ENCODE measurements at places on chromosomes 11 and 22.

GRCh38 chr11:74220376-74220775, 49.3 kb downstream of the PPME1 start:
- DNase-seq: no peak

- no peak for DNase-seq
Observed at GRCh38 chr11:70660059-70660888, 261.9 kb downstream of the CTTN start.

DNA sequence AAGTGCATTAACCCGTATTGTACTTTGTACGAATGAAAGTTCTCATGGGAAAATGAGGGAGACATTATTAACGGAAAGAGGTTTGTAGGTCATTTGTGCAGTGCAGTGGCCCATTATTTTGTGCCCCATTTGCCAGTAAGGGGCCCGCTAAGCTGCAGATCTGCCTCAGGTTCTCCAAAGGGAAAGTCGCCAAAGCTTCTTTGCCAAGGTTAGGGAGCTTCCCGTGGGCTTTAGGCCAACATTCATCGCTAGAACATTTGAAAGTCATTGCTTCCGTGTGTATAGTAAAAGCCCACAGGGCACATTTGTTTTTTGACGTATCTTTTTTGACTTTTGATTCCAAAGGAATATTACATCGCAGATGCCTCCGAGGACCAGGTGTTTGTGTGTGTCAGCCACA, 61.0 kb upstream of the SORL1-AS1 start:
- DNase-seq: no peak

GRCh38 chr11:11701070-11701469, 79.3 kb upstream of the GALNT18 start:
- peak; percentile 49 for DNase-seq

DNA sequence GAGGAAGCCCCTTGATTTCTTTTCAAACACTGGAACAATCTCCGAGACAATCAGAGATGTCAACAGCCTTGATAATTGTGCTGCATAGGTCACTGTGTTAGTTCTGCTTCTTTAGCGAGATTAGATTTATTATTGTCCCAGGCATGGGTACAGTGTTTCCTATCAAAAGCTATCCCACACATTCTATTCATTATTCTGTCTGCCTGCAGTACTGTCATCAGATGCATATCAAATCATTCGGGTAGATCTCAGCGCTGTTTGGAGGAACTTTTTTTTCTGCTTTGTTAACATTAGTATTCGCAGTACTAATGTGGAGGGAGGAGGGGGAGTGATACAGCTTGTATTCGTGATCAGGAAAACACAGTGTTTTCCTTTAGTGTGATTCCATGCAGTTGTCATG, 208.0 kb downstream of the C11orf91 start:
- DNase-seq: no peak

GRCh38 chr22:22553735-22554586, 5.1 kb downstream of the PRAME start:
- DNase-seq: no peak

- DNase-seq: no peak
Observed at GRCh38 chr11:65489035-65489705, 9.7 kb upstream of the MALAT1 start.

- DNase-seq: no peak
Observed at GRCh38 chr22:48456449-48456848, 1371.2 kb downstream of the BRD1 start.

DNA sequence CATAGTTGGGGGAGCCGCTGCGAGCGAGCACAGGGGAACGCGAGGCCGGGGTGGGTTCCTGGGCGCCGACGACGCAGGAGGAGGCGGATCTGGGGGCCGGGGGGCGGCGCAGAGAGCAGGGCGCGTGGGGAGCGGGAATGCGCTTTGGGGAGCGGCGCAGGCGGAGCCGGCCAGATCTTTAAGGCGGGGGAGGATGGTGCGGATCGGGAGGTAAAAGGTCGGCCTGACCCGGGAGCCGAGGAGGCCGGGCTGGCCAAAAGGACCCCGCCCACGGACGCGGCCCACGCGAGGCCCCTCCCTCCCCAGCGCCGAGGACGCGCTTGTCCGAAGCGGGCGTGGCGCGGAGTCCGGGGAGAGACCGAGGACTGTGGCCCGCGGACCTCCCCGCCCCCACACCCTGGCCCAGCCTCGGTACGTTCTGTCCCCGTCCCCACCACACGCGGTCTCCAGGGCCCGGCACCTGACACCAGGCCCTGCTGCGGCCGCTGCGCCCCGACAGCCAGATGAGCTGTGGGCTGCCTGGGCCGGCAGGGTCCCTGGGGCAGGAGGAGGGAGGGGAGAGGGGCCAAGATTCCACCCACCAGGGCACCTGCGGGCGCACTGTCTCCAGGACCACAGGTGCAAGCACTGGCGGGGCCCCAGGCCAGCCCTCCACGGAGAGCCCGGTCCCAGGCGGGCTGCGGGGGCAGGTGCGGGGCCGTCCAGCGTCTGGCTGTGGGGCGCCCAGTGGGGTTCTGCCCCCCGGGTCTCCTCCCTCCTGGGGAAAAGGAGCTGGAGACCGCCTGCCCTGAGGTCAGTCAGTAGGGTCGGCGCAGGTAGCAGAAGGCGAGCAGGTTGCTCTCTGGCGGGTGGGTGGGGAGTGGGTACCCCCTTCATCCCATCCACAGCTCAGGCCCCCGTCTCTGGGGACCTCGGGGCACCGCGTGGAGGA, 10.9 kb downstream of the PIM3 start:
- DNase-seq: peak; percentile 65

DNA sequence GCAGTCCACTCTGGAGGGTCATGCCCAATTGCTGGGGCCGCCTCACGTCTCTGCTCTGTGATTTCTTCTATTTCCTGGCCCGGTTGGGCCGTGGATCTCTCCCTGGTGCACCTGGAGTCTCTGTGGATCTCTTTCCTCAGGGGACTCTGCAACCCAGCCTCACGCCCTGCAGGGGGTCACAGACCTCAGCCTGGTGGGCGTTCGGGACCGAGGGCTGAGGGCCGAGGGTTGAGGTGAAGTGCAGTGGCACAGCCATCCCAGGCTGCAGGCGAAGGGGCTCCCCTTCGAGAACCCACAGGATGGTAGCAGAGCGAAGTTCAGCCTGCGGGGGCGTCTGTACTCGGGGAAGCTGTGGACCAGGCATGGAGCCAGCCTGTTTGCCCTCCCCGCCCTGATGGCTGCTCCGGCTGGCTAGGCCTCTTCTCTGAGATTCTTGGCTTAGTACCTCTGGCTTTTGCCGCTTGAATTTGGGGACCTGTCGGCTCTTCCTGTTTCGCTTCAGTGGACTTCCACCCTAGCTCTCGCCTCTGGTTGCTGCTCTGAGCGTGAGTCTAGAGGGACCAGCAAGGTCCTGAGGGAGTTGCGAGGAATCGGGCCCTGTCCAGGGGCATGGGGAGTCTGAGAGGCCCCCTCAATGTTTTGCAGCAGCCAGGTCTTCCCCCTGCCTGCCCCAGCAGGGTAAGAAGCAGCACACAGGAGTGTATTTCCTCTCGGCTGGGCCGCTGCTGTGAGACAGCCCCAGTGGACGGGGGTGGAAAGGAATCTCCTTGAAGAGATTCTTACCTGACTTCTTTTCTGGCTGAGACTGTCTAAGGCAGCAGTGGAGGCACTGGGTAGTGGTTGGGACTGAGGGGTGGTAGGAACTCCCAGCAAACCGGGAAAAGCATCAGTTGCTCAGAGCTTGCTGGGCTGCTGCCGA, 140.8 kb downstream of the TBC1D22A start:
- DNase-seq: no peak

DNA sequence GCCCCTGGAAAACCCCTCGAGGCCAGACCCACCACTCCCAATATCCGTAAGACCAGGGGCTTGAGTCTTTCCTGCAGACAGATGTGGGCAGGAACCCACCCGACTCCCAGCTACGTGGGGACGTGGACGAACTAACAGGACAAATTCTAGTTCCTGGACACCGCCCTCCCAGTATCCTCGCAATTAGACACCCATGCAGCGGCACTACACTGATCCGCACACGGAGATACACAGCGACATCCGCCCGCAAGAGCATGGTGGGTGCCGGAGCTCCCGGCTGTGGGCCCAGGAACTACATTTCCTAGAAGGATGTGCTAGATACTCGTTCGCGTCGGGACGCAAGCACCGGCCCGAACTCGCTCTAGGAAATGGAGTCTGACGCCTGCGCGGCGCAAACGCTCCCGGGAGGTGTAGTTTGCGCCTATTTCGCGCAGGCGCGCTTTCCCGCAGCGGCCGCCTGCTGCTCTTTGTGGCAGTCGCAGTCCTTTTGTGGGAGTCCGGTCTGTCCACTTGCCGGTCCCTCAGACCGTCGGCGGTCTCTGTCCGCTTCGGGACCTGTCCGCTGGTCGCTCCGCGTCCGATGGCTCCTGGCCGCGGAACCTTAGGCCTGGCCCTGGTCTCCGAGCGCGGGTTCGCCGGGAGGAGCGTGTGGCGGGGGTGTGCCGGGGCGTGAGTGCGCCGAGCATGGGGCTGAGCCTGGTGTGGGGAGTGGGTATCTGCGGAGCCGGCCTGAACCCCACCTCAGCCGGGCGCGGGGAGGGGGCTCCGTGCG, at the start of gene ZNF74:
Gene ZNF74 (plus strand): TSS at position 447 of the 772 bp plus-strand sequence. CDS start 478 bp downstream, outside the sequence.
- DNase-seq: peak; percentile 93

GRCh38 chr11:130781931-130782330, 134.3 kb downstream of the SNX19 start:
- peak; percentile 85 for DNase-seq

DNA sequence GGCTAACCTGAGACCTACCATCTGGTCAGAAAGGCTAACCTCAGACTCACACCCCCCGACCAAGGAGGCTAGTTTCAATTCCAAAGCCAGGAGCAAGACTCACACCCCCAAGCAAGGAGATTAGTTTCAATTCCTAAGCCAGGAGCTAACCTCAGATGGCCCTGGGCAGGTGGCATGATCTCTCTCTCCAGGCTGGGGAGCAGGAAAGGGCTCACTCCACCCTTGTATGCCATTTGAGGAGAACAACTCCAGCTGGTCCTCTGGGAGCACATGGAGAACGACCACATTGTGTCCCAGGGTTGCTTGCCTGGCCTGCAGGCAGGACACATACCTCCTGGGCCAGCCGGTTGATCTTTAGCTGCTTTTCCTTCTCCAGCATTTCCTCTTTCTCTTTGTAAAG, 32.6 kb downstream of the USH1C start:
- no peak for DNase-seq

DNA sequence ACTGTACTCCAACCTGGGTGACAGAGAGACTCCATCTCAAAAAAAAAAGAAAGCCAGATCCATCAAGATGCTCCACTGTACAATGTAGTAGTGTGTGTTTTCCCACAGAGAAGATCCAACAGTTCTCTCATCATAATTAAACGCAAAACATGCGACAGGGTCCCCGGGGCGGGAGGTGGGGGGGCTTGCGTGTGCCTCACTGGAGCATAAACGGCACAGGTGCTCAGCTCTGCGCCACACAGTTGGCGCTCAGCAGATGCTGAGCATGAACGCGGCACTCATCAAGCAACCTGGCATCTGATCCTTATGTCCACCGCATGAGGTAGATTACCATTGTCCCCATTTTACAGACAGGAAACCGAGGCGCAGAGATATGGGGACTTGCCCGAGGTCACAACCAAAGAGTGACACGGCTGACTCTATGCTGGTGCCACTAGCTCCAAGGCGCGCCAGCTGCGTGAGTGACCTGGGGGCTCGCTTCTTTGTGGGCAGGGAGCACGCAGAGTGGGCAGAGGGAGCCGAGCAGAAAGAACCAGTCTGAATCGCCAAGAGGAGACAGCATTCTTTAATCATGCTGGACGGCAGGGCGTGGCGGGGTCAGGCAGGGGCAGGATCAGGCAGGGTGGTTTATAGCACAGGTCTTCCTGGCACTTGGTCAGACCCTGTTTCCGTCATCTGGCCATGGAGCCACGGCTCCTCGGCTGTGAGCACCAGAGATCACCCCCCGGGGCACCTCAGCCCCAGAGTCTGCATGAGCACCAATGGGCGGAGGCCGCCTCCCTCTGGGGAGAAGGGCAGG, 8.2 kb downstream of the C1QTNF6 start:
- no peak for DNase-seq

DNA sequence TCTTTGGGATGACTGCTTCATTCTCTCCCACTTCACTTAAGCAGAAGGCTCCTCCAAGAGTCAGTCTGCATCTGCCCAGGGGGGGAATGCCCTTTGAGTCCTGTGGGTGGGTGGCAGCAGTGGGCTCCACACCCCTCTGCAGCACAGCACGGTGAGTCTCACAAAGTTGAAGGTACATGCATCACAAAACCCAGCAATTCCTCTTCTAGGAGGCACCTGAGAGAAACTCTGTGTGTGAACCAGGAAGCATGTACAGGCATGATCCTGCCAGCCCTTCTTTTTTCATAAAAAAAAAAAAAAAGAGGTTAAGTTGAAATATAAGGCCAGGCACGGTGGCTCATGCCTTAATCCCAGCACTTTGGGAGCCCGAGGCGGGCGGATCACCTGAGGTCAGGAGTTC, 87.2 kb downstream of the MYO18B start:
- DNase-seq: no peak

- DNase-seq: no peak
Observed at GRCh38 chr22:48053486-48053885, 1291.0 kb downstream of the TBC1D22A start.

- no peak for DNase-seq
Observed at GRCh38 chr11:117924631-117925170, 4.5 kb downstream of the TMPRSS13 start.

DNA sequence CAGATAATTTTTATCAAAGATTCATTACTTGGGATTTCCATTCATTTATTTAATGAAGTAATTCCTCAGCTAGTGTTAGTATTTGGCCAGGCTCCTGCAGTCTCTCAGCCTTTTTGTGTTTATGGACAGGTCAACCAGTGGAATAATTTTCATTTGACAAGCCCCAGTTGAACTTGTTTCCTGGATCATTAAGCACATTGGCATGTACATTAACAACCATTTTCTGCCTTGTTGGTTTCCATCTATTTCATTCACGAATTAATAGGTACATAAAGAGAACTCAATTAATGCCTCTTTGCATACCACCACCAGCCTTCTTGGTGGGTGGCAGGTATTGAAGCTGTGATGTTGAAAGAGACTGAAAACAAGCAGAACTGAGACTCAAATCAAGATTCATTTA, 745.2 kb downstream of the KCNA4 start:
- DNase-seq: no peak

DNA sequence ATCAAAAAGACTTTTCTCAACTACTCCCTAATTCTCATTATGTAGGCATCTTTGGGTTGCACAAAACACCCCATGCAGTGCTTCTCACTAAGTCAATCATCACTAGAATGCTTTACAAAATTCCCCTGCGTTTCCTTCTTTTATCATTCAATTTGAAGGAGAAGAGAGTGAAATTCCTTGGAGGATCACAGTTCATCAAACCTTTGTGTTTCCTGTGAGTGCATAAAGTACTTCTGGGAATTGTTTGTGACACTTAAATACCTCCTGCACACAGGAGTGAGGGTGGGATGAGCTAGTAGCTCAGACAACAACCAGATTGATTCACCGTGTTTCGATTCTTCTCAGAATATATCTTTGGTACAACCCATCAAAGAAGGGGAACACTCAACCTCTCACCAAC, 3.7 kb upstream of the OR5AR1 start:
- DNase-seq: no peak

GRCh38 chr11:32072872-32073643, 17.8 kb upstream of the RCN1 start:
- no peak for DNase-seq

DNA sequence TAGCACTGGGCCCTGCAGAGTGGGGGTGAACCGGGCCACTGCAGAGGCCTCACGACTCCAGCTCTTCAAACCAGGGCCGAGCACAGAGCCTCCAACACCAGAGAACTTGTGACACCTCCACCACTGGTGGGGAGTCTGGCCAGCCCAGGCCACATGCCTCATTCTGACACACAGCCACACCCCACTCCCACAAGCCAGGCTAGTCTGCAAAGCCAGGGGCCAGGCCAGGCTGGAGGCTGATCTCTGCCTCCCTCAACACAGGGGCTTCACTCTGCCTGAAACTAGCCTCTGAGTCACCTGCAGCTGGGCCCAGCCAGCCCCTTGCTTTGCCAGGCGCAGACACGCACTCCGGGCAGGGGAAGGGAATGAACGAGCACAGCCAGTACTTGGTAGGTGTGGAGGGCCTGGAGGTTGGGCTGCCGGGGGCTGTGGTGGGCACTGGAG, 102.9 kb downstream of the MED15 start:
- DNase-seq: no peak

All from Daoy (cell line).